ENCODE measurements at places on chromosomes 11 and 22. TPM values are rescaled to one million over a fixed set of nuclear protein-coding genes. Genes with fewer than 3 reads are reported as not detected.

The CHRNA10 gene
- polyA plus RNA-seq: not detected

DNA sequence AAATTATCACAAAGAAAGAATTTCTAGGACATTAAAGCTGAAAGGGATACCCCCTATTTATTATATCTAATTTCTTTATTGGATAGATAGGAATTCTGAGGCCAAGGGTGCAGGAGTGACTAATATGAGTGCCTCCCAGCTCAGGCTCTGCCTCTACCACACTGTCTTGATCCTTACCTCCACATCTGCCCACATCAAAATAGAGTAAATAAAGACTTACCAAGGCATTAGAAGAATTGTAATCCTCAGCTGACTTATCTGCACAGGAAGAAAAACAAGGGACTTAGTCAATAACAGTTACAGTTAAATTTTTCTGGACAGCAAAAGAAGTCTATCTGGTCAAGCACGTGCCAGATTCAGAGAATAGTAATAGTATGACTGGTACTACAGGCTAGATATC, 72.6 kb upstream of the GDPD4 start:
- no peak for DNase-seq

The KCNE3 gene
- 8.3 TPM for polyA plus RNA-seq

DNA sequence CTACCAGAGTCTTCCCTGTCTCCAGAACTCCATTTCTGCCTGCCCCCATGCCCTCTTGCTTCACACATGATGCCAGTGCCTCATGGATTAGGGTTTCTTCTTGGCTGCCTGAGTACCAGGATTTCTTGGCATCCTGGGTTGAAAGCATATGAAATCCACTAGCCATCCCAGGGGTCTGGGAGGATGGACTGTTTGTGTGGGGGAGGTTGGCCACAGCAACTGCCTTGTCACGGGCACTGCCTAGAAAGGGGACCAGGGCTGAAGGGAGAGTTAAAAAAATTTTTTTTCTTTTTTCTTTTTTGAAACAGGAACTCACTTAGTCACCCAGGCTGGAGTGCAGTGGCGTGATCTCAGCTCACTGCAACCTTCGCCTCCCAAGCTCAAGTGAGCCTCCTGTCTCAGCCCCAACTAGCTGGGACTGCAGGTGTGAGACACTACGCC, 4.2 kb downstream of the USP35 start:
- no peak for DNase-seq

DNA sequence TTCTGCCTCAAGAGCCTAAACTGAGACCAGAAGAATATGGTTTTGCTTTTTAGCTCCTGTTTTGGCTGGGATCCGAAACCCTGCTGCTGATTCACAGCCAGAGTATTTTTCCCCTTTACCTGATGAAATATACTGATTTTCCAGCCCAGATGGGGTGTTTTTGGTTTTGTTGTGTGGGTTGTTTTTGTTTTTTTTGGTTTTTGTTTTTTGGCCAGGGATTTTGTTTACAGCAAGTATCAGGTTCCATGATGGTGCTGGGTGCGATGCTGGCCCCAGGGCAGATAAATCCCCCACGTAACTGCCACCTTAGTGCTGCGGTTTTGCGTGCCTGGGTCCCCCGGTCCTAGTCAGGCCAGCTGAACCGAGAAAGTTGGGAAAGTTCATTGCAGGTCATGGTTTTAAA, 103.7 kb downstream of the ZBTB16 start:
- DNase-seq: no peak

The MCAT gene
- 22.9 TPM for polyA plus RNA-seq

DNA sequence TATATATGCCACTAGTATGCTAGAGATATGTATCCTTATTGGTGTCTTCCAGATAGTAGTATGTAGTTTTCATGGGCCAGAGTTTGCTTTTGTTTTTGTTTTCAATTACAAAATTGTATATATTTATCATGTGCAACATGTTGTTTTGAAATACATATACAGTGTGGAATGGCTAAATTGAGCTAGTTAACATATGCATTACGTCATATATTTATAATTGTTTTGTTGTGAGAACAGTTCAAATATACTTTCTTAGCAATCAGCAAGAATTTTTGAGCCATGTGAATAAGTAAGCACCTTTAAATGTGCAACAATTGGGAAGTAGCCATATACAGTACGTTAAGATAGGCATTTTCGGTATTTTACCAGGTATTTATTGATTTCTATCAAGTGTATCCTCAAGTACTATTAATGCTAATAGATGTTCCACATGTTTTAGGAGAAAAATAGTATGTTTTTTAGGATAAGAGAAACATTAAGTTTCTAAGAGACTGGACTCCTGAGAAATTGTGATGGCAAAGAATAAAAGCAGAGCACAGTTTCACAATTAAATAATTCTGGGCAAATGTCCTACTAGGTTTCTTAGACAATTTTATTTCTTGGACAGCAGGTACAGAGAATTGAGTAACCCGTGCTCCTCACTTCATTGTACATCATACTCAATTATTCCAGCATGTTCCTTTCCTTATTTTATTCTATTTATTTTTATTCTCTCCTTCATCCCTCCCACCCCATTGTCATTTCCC, 60.5 kb upstream of the SLC5A12 start:
- no peak for DNase-seq

- DNase-seq: no peak
These were observed 16.5 kb upstream of the APOBEC3A start for GRCh38 chr22:38940811-38941384.

GRCh38 chr22:34976886-34977285, 89.1 kb upstream of the ISX start:
- DNase-seq: no peak

The MN1 gene
- polyA plus RNA-seq: 1.7 TPM

The TSGA10IP gene
- polyA plus RNA-seq: not detected

The TTC36 gene
- 0.46 TPM for polyA plus RNA-seq

- no peak for DNase-seq
These were observed 71.4 kb downstream of the SLC1A2 start for GRCh38 chr11:35347921-35348331.

The CARNS1 gene
- polyA plus RNA-seq: 68.5 TPM

The BIRC3 gene
- 0.17 TPM for polyA plus RNA-seq

- no peak for DNase-seq
These were observed 78.5 kb downstream of the TMEM135 start for GRCh38 chr11:87116185-87116584.

- no peak for DNase-seq
These were observed 103.8 kb downstream of the GRIK4 start for GRCh38 chr11:120615391-120615790.

- no peak for DNase-seq
These were observed 21.6 kb upstream of the NUP160 start for GRCh38 chr11:47869544-47870393.

The C1QTNF5 gene
- polyA plus RNA-seq: 13.2 TPM

- DNase-seq: no peak
These were observed 2352.8 kb upstream of the RAG2 start for GRCh38 chr11:38950867-38951266.

GRCh38 chr11:256952-257737, 20.4 kb downstream of the PSMD13 start:
- DNase-seq: no peak

- no peak for DNase-seq
These were observed 29.7 kb downstream of the OR10A6 start for GRCh38 chr11:7901319-7901854.

- DNase-seq: no peak
These were observed 46.0 kb downstream of the CELF1 start for GRCh38 chr11:47506795-47507562.

GRCh38 chr11:3920148-3920852, 64.8 kb downstream of the STIM1 start:
- DNase-seq: no peak

The TUB gene
- 4.8 TPM for polyA plus RNA-seq
